ENCODE measurements at places on chromosomes 2 and 18.

DNA sequence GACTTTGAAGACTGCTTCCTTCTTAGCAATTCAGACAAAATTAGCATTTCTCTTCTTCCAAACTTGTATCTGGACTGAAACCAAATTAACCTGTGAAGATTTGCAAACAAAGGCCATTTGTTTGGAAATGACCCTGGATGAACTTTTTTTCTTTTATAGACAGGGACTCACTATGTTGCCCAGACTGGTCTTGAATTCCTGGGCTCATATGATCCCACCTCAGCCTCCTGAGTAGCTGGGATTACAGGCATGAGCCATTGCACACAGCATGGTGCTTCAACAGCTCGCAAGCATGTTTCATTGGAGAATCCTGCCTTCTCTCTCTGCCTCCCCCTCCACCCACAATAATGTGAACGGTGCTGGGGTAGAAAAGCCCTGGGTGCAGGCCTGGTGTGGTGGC is 170.2 kb downstream of the ARL4C start:
- DNase-seq, result no peak

DNA sequence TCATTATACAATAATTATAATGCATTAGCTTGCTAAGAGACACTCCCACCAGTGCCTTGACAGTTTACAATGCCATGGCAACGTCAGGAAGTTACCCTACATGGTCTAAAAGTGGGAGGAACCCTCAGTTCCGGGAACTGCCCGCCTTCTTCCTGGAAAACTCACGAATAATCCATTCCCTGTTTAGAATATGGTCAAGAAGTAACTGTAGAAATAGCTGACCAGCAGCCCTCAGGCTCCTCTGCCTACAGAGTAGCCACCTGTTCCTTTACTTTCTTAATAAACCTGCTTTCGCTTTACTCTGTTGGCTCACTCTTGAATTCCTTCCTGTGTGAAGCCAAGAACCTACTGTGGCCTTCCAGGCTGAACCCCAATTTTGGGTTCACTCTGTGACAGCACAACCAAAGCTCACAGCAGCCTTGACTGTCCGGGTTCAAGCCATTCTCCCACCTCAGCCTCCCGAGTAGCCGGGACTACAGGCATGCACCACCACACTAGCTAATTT is 20.0 kb upstream of the PTPN2 start:
- DNase-seq, result no peak

GRCh38 chr2:174338147-174338605 is 3.4 kb downstream of the SP9 start:
- no peak for DNase-seq

GRCh38 chr2:28568036-28568435 is 72.2 kb downstream of the PLB1 start:
- no peak for DNase-seq

DNA sequence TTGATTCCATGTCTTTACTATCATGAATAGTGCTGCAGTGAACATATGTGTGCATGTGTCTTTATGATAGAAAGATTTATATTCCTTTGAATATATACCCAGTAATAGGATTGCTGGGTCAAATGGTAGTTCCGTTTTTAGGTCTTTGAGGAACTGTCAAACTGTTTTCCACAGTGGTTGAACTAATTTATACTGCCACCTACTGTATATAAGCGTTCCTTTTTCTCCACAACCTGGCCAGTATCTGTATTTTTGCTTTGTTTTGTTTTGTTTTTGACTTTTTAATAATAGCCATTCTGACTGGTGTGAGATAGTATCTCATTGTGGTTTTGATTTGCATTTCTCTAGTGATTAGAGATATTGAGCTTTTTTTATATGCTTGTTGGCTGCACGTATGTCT is 641.6 kb downstream of the SUCLG1 start:
- DNase-seq, result no peak

- DNase-seq, result no peak
Observed at GRCh38 chr2:33122726-33123125, 176.0 kb downstream of the LTBP1 start.
